ENCODE measurements at places on chromosomes 16 and 17.

DNA sequence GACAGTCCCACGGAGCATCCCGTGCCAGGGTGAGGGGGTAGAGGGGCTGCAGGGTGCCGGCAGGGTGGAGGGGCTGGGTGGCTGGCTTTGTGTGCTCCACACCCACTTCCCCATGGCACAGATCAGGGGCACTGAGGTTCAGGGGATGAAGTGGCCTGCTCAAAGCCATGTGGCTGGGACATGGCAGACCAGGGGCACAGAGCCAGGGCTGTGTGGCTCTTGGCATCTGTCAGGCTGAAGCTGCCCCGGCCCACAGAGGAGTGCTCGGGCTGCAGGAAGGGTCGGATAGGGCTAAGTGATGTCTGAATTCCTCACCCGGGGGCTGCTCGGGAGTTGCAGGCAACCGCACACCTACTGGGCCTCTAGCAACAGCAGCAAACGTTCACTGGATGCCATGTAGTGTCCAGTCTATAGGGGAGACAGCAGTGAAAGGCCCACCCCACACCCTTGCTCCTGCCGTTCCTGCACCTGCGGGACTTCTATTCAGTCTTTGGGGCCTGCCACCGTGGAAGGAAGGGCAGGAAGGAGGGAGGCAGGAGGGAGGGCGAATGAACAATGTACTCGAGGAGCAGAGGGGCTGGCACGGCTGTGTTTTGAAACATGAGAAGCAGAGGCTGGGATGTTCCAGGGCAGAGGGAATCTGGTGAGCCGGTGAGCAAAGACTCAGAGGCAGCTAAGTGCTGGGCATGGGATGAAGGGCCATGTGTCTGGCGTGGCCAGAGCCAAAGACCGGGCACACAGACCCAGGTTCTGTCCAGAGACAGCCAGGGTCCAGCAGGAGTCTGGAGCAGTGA is 15.1 kb downstream of the SLC5A10 start:
- no peak for DNase-seq

GRCh38 chr17:55757659-55758058 is 6.8 kb downstream of the PCTP start:
- no peak for DNase-seq

DNA sequence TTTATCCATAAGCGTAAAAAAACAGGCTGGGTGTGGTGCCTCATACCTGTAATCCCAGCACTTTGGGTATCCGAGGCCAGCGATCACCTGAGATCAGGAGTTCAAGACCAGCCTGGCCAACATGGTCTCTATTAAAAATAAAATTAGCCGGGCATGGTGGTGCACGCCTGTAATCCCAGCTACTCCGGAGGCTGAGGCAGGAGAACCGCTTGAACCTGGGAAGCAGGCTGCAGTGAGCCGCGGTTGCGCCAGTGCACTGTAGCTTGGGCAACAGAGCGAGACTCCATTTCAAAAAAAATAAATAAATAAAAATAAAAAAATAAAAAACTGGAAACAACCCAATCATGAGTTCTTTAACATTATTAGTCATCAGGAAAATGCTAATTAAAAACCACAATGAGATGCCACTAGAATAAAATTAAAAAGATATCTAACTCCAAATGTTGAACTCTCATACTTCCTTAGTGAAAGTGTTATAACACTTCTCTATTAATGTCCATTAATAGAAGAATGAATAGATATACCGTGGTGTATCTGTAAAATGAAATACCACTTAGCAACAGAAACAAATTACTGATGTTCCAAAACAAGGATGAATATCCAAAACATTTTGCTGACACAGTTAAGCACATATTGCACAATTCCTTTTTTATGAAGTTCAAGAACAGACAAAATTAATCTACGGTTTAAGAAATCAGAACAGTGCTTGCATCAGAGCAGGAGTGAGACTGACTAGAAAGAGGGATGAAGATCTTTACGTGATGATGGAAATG is 13.1 kb downstream of the MPHOSPH6 start:
- no peak for DNase-seq

GRCh38 chr16:31200821-31201568 is 1.6 kb downstream of the PYCARD start:
- no peak for DNase-seq

GRCh38 chr17:9451934-9452333 is 123.7 kb downstream of the STX8 start:
- no peak for DNase-seq

DNA sequence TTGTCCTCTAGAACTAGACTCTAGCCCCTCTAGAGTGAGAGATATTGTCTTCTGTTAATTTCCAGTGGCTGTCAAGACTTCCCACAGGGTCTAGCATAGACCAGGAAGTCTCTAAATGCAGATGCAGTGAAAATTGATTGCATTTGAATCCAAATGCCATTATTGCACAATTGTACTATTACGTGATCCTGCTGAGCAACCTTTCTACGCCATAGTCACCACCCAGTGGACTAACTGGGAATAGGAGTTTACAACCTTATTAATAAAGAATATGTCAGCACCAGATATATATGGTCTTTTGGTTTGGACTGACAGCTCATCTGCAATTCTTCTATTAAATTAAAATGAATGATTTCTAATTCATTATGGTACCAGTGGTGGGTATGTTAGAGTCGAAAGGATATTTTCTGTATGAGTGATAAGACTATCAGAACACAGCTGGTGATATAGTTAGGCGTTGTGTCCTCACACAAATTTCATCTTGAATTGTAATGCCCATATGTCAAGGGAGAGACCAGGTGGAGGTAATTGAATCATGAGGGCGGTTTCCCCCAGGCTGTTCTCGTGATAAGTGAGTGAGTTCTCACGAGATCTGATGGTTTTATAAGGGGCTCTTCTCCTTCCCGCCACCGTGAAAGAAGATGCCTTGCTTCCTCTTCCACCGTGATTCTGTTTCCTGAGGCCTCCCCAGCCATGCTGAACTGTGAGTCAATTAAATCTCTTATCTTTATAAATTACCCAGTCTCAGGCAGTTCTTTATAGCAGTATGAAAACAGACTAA is 138.9 kb upstream of the CA10 start:
- no peak for DNase-seq

DNA sequence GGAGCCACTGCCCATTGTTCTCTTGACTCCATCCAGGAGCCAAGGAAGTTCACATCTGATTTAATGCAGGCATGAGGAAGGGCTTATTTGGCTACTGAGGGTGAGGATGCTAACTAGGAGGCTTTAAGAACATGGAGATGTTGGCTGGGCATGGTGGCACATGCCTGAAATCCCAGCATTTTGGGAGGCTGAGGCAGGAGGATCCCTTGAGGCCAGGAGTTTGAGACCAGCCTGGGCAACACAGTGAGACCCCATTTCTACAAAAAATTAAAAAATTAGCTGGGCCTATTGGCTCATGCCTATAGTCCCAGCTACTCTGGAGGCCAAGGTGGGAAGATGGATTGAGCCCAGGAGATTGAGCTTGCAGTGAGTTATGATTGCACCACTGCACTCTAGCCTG is 116.5 kb downstream of the RAP1GAP2 start:
- DNase-seq = no peak

DNA sequence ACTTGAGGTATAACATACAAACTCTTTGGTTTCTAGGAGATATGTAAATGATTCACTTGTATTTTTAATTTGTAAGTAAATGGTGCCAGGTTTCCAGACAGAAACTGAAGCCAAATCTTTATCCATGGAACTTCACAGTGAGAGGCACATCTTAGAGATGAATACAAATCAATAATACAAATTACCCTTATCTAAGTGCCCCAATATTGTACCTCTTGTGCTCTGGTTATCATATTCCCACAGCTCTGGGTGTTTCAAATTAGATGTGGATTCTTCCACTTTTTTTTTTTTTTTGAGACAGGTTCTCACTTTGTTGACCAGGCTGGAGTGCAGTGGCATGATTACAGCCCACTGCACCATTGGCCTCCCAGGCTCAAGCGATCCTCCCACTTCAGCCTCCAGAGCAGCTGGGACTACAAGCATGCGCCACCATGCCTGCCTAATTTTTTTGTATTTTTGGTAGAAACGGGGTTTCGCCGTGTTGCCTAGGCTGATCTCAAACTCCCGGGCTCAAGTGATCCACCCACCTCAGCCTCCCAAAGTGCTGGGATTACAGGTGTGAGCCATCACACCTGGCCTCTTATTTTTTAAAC is 38.0 kb upstream of the DHX40 start:
- DNase-seq = no peak

DNA sequence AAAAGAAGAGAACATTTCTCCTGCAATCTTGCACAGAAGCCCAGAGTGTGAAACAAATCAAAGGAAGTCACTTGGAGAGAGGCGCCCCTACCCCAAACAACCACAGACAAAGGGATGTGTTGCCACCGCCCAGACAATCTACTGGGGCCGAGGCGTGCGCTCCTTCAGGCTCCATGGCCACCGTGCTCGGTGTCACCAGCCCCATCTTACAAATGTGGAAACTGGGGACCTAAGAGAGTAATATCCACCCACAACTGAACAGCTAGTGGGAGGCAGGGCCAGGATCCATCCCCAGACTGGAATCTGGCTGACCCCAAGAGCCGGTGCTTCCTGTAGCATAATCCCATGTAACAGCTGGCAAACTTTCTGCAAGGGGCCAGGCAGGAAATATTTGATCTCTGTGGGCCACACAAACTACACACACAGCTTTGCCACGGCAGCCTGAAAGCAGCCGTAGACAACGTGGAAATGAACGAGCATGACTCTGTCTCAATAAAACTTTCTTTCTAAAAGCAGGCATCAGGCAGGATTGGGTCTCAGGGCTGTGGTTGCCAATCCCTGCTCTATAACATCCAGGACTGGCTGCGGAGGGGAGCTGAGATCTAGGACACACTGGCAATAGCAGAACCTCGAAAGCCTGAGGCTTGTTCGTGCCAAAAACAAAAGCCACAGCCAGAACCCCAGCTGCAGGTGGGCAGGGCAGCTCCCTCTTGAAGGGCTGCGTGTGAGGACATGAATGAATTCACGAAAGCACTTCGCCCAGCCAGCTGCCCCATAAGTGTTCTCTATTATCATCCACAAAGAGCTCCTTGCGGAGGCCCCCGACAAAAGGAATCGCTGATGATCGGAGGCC is 26.6 kb upstream of the GINS2 start:
- no peak for DNase-seq

- no peak for DNase-seq
Observed at GRCh38 chr17:50807009-50807408, 28.4 kb upstream of the WFIKKN2 start.

GRCh38 chr17:32689348-32689747 is 187.6 kb downstream of the MYO1D start:
- no peak for DNase-seq

- DNase-seq = no peak
Observed at GRCh38 chr17:76989519-76989918, 121.3 kb downstream of the MGAT5B start.

GRCh38 chr16:56488035-56488434 is 31.8 kb downstream of the BBS2 start:
- DNase-seq = no peak

DNA sequence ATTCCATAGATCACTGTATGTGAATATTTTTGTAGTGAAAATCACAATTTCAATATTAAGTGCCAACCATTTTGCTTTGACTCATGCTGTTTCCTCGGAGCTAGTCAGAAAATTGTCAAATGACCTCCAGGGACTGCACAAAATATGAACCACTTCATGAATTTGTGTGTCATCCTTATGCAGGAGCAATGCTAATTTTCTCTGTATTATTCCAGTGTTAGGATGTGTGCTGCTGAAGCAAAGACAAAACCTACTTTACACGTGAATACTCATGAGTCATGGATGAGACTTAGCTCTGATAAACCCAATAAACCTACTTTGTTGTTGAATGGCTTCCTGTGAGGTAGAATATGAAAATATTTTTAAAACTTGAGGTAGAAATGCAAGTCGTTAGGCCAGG is 65.2 kb downstream of the SHCBP1 start:
- no peak for DNase-seq

GRCh38 chr16:79599256-79599836 is 1.2 kb downstream of the MAF start:
- DNase-seq = peak; percentile 46

DNA sequence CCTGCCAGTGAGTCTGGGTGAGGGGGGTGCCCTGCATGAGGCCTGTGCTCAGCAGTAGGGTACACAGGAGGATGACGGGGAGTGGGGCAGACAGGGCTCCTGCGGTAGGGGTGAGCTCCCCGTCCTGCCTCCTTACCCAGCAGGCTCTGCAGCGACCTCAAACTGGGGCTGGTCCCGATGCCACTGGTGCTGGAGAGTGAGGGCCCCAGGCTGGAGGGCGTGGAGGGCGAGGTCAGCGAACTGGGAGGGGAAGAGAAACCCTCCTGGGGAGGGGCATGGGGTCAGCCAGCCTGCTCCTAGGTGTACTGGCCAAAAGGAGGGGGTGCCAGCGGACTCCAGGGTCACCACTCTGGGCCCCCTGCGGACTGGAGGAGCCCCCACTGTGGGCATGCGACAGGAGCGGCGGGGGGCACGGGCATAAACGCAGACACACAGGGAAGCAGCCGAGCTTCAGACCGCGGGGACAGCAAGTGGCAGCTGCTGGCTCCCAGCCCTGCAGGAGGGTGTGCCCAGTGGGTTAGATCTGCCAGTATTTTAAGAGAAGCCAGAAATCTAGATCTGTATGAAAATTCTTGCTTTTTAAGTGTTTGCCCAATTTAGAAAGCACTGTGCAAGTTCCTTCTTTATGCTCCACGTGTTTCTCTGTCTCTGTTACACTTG is 9.0 kb upstream of the VASN start:
- DNase-seq = no peak
